ENCODE measurements at places on chromosomes 16 and 17.

GRCh38 chr17:811051-811784, 29.1 kb downstream of the MRM3 start:
- DNase-seq = no peak

- no peak for DNase-seq
Measured at GRCh38 chr16:85126394-85126704, 14.1 kb upstream of the CIBAR2 start.

GRCh38 chr17:7184647-7185046, 5.5 kb upstream of the ASGR1 start:
- DNase-seq = no peak

DNA sequence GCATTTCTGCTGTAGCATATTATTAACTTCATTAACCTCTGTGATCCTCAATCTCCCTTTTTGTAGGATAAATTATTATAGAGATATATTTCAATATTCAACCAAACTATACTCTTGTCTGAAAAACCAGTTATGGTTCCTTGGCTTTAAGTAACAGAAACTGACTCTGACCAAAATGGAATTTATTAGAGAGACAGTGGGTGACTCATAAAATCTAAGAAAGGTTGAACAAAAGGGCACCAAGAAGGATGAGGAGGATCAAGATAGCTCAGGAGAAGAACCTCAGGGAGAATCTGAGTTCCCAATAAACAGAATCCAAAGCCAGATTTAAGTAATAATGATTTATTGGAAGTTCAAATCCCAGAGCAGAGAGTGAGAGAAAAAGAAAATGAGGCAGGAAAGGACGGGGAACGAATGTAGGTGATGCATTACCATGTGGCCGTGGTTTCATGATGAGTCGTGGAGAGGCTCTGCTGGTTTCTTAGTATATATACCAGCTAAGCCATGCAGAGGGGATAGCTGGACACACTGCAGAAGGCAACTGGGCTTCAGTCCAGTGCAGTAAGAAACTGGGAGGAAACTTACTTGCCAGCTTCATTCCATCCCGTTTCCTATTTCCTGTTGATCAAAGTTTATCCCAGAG, 151.5 kb upstream of the GOT2 start:
- DNase-seq = no peak

GRCh38 chr17:9926150-9926804, 21.2 kb upstream of the RCVRN start:
- DNase-seq = no peak

- DNase-seq = no peak
Measured at GRCh38 chr16:30982548-30983288, 2.3 kb upstream of the HSD3B7 start.

All from activated T-helper 1 cell treated with Interleukin-2 at 50 U/mL for 16 hours (primary cell).